Hematopoietic multipotent progenitor cell (in vitro differentiated cells): ENCODE measurements at places on chromosomes 6 and 20. TPM values are rescaled to one million over a fixed set of nuclear protein-coding genes. Genes with fewer than 3 reads are reported as not detected.

HLA-DQA1 gene
- 1.6 TPM for total RNA-seq

STMND1 gene
- not detected for total RNA-seq

C2 gene
- total RNA-seq = 0.54 TPM

ZNF334 gene
- total RNA-seq = 3.0 TPM

SYCP2L gene
- total RNA-seq = under 0.01 TPM

TSBP1 gene
- total RNA-seq = not detected

ROS1 gene
- not detected for total RNA-seq

MUC21 gene
- total RNA-seq = under 0.01 TPM
